Stimulated activated CD4-positive, alpha-beta T cell treated with anti-CD3 and anti-CD28 coated beads, Interleukin-1b, Interleukin-23, amount 100 ng/mL, for 1 hour (primary cell): ENCODE measurements at places on chromosomes 3 and 15.

- no peak for DNase-seq
Measured at GRCh38 chr3:179608931-179609720, 4.5 kb downstream of the NDUFB5 start.

DNA sequence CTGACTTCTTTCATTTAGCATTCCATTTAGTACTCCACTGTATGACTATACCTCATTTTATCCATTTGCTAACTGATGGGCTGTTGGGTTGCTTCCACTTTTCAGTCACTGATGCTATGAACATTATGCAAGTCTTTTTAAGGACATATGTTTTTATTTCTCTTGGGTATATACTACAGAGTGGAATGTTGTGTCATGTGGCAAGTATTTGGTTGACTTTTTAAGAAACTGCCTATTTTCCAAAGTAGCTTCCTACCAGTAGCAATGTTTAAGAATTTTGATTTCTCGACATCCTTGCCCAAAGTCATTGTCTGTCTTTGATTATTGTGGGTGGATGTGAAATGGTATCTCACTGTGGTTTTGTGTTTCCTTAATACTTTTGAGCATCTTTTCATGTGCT, 110.1 kb upstream of the TPM1 start:
- no peak for DNase-seq

GRCh38 chr15:56948764-56949101, 30.3 kb downstream of the TCF12 start:
- DNase-seq: no peak

GRCh38 chr3:179971280-179971679, 65.5 kb downstream of the PEX5L start:
- DNase-seq: no peak

- no peak for DNase-seq
Measured at GRCh38 chr3:5616873-5617272, 429.4 kb downstream of the EDEM1 start.

- no peak for DNase-seq
Measured at GRCh38 chr3:172098698-172099494, 59.5 kb downstream of the FNDC3B start.

DNA sequence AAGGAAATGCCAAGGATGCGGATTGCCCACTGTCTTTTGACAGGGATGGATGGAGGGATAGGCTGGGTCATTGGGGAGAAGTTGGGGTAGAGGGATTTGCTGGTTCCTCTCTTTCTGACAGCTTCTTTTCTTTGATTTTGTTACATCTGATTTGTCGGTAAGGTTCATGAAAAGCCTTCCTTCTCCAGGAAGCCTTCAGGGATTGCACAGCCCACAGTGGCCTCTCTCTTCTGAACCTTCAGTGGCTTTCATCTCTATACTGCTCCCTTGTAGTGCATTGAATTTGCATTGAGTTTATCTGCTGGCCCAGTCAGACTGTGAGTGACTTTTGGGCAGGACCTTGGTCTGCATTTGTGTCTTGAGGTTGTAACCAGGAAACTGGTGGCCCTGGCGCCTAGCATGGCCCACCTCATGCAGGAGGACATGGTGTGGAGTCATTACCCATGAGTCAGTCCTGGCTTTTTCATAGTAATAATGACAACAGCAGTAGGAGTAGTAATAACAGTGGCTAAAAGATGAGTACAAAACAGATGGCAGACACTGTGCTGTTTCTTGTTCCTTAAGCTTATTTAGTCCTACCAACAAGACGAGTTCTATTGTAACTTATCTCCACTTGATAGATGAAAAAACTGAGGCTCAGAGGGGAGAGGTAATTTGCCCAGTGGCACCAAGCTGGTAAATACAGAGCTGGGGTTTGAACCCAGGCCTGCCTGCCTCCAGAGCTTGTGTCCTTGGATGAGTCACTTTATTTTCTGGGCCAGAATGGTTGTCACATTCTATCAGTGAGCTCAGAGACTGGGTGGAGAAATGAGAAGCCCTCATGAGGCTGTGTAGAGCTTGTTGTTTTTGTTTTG, 28.4 kb downstream of the SMAD6 start:
- DNase-seq: no peak
